ENCODE measurements at places on chromosomes 1 and 21.

GRCh38 chr1:116514708-116515525, 55.9 kb downstream of the CD58 start:
- no peak for DNase-seq

- DNase-seq = no peak
These were observed 121.6 kb downstream of the NTMT2 start for GRCh38 chr1:170267317-170267716.

DNA sequence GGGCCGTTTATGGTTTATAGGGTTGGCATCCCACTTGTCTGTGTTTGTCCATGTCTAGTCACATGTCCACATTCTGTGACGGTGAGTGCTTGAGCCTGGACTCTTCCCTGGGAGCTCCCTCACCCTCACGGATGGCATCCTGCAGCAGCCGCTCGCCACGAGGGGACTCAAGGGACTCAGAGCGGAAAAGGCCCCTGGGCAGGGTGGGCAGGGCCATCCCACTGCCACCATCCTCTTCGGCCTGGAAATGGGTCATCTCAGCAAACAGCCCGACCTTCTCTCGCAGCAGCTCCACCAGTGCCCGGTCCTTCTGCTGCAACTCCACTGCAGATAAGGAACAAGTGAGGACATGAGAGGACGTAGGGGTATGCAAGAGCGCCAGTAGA, 11.1 kb downstream of the RXFP4 start:
- DNase-seq = no peak

DNA sequence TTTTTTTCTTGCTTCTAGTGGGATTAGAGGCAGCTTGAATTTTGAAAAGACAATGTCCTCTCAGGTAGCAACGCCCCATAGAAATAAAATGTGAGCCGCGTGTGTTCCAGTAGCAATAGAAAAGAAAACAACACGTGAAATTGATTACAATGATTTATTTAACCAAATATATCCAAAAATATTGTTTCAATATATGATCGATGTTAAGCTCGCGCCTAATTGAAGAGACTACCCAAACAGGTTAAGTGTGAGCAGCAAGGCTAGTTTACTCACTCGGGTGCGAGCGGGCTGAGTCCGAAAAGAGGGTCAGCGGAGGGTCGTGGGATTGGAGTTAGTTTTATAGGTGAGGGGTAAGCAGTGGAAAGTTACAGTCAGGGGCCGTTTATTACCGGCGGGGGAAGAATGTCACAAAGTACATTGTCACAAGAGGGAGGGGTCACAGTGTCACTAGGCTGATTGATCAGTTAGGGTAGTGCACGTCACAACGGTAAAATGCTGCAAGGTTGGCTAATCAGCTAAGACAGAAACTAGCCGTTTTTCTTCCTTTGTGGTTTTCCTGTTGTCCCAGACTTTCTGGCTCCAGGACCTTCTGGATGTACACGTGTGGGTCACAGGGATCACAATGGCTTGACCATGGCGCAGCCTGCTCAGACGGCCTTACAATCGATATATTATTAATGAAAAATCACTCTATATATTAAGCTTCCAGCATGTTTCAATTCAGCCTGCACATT, 697 bp upstream of the ZNF670 start:
- no peak for DNase-seq

GRCh38 chr1:245512980-245513578, 358.3 kb downstream of the KIF26B start:
- peak; percentile 12 for DNase-seq

DNA sequence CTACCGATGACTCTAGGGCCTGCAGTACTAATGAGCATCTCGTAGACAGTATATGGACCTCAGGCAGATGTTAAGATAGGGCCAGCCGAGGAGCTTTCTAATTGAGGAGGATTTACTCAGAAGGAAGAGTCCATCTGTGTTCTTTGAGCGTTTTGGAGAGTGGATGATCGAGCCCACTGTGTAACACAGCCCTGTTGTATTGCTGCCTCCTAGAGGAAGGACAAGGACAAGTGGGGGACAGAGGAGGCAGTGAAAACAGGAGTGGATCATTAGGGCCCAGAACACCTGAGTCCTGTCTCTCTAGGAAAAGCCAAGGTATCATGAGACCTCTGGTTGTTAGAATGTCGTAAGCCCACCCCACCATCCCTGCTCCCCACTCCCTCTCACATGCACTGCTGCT, 62.9 kb downstream of the TBX19 start:
- DNase-seq = peak; percentile 6
